Cardiac septum (tissue), 1 donor: ENCODE measurements at places on chromosomes 6 and 20. TPM values are rescaled to one million over a fixed set of nuclear protein-coding genes. Genes with fewer than 3 reads are reported as not detected.

DNA sequence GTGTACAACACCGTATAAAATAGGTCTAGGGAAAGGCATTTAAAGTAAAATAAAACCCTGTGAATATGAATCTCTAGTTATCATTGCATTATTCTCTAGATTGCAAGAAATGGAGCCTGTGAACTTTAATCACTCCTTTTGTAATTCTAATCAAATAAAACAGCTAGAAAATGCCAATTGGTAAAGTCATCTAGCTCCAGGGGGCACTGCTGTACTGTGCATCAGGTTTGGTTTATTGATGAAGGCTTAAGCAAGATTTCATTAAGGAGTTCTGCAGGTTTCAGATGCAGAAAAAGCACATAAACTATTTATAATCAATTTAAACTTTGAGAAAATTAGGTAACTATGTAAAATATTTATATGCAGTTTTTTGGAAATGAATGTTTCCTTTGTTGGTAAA is 645.0 kb downstream of the PHF3 start:
- no peak for DNase-seq

The EIF6 gene
- total RNA-seq = 41.2 TPM

- DNase-seq = no peak
Observed at GRCh38 chr6:52946306-52946705, 36.8 kb upstream of the GSTA3 start.

GRCh38 chr6:14320332-14320731 is 202.8 kb downstream of the CD83 start:
- no peak for DNase-seq

GRCh38 chr6:52115145-52115741 is 27.8 kb upstream of the PKHD1 start:
- no peak for DNase-seq

DNA sequence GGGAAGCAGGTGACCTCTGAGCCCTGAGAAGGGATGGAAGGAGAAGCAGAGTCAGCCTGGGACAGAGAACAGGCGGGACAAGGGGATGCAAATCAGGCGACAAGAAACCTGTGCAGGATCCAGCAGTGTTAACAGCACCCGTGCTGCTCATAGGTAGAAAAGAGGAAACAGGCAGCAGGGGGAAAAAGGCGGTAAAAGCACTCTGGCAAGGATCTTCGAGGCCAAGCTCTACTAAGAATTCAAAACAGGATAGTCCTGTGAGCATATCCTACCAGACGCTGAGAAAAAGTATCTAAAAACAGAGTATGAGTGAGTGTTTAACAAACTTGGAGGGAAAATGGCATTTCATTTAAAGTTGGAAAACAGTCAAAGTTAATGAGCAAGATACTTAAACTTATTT is 16.7 kb downstream of the C6orf118 start:
- no peak for DNase-seq

DNA sequence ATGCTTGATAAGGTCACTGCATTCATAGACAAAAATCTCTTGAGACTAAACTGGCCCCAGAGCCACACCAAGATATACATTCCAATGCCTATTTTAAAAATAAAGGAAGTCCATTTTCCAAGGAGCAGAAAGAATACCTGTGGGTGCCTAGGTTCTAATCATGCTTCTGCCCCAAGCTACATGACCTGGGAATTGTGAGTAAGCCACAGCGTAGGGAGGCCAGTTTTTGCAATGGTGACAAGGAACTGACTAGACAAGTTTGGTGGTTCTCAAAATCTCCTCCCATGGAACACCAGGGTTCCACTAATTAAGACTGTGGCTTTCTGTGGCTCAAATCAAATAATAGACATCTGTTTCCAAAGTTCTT is 83.3 kb downstream of the GMDS start:
- DNase-seq = no peak

DNA sequence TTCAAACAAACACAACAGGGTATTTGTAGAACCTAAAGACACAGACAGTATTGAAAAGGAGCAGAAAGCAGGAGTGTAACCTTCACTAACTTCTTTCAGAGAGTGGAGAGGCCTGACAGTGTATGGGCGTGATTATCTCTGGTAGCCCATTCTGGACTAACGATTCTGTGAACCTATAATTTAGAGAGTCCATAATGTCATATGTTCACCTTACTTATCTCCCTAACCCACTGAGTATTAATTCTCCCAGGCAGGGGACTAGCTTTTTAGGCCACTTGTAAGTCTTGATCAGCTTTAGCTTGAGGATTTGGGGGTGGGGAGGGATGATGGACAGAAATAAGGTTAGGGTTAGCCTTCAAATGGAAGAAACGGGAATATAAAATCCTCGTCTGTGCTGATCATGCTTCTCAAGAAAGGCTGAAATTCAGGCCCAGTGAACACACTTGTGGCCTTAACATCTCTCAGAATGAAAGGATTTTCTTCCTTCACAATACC is 2.8 kb upstream of the PARD6B start:
- DNase-seq = no peak

DNA sequence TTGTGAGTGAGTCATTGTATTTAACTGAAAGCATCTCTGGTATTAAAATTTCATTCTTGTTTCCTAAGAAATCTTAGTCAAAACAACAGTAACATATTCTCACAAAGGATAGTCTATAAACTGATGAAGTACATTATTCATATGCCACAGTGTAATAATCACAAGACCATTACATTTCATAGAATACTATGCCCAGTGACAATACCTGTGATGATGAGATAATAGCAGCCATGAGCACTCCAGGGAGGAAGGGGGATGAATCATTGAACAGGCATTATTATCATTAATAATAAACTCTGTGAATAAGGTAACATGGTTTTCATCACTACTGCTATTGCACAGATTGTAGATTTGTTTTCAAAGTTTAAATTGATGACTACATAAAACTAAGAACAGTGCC is 667.9 kb downstream of the EPM2A start:
- no peak for DNase-seq

- DNase-seq = no peak
Observed at GRCh38 chr20:62676976-62677375, 31.7 kb upstream of the NTSR1 start.

DNA sequence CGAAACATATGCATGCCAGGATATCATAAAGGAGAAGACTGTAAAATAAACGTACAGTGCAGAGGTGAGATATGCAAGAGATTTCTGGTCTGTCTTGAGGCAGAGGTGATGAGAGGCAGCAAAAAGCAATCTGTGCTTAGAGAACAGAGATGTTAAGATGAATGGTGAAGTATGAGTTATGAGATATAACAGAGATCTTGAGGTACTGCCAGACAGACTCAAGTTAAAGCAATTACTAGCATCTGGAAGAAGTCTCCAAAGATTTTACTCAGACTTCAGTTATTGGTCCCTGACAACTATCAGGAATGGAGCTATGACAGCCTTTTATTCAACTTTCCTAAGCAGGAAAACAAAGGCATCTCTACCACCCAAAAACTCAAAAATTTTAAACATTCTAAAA is 122.8 kb upstream of the DST start:
- no peak for DNase-seq

DNA sequence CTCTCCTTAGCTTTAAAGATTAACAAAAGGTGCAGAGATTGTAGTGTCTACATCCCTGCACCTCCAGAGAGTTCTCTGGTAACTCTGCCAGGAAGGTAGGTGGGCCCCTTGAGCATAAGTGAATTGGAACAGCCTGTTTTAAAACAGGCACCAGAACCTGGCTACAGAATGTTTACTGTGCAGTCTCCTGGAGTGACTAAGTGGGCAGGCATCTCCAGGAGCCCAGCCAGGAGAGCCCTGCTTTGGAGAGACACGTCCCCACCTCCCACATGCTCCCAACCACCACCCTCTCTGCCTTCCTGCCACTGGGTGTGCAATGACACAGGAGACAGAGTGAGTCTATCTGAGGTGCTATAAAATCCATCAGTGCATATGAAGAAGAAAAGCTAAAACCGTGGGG is 110.3 kb upstream of the EYA4 start:
- DNase-seq = peak; percentile 87

The FAM110A gene
- 1.8 TPM for total RNA-seq

- peak; percentile 82 for DNase-seq
Observed at GRCh38 chr20:37880726-37881591, 22.0 kb upstream of the VSTM2L start.

DNA sequence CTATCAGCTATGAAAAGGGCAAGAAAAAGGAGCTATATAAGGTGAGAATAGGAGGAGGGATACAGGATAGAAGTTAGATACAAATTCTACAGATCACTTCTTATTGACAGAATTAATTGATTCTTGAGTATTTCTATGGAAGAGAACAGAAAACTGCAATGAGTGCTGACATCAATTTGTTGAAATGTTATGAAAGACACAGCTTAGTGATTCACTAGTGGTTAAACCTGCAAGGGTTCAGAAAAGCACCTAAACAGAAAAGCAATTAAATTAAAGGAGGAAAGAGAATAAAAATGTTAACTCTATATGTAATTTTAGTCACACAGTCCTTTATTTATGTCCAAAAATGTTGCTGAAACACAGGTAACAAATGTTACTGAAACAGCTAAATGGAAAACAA is 254.4 kb upstream of the RUNX2 start:
- no peak for DNase-seq

DNA sequence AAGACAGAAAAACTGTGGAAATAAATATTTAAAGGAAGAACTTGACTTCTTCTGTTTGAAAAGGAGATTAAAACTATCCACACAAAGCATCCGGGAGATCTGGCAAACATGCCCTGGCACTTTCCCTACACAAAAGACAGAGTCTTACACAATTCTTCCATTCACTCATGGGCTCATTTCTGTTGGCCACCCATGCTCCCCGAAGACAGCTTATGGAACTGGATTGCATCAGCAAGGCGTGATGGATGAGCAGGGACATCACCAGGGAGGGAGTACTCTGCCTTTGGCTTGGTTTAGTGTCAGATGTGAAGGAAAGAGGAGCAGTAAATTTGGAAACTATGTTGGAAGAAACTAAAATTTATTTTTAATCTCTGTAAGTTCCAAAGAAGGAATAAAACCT is 379.3 kb downstream of the CD109 start:
- no peak for DNase-seq

The NRSN1 gene
- total RNA-seq = not detected
